CD8-positive, alpha-beta T cell (primary cell): ENCODE measurements at places on chromosomes 3 and 15.
A peak's percentile ranks its signal among the peaks of the same experiment; 100 is the strongest.

DNA sequence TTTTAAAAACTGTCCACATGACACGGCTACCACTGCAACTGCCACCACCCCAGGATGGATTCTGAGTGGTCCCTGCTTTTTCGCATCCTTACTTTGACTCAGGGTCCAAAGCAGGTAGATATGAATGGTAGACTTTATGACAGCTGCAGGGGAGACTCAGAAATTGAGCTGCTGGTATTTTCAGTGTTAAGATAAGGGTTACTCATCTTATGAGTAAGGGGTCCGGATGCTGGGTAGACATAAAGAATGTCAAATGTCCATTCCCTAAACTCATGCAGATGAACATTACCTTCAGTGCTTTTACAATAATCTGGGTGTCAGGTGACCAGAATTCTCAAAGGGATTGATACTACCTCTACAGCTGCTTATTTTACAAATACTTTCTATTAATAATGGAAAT, 25.9 kb upstream of the BBX start:
- no peak for DNase-seq

DNA sequence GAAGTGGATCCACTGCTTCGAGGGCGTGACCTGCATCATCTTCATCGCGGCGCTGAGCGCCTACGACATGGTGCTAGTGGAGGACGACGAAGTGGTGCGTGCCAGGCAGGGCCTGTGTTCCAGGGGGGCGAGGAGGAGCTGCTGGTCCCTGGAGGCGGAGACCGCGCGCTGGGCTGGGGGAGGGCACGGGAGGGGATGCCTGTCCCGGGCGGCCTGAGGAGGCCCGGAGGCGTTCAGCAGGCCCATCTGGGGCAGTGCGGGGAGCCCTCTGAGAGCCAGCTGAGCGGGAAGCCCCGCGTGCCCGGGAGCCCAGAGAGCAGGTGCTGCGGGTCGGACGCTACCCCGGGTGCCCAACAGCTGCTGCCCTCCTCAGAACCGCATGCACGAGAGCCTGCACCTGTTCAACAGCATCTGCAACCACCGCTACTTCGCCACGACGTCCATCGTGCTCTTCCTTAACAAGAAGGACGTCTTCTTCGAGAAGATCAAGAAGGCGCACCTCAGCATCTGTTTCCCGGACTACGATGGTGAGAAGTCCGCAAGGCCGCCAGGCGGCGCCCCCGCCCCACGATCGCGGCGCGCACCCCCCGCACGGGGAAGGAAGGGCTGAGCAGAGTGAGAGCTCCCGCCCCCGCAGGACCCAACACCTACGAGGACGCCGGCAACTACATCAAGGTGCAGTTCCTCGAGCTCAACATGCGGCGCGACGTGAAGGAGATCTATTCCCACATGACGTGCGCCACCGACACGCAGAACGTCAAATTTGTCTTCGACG, 2.9 kb downstream of the GNAT1 start:
- DNase-seq: peak; percentile 84

DNA sequence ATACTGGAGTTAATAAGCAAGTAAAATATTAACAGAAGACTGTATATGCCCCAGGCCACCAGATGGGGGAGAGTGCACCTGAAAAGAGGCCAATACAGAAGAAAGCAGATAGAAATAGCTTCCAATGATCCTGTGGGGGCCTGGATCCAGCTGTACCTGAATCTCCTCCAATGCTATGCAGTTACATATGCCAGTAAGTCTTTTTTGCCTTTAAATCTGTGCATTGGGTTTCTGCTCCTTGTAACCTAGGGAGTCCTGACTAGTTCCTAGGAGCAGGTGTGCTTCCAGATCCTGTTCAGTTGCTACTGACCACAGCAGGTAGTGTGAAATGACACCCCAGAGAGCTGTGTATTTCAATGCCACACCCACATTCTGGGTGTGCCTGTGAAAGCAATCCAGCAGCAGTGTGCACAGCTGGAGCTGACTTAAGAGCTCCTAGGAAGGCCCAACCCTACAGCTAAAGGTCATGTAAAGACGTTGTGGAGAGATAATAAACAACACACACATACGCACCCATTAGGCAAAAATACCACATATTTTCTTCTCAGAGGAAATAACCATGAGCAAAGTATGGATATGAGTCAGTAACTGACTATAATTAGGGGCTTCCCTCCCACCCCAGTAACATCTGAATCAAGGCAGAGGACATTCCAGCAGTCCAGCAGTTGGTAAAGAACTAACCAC, 62.2 kb upstream of the AKAP13 start:
- DNase-seq: peak; percentile 38

- DNase-seq: no peak
Measured at GRCh38 chr3:10244009-10244408, 4.2 kb upstream of the TATDN2 start.

DNA sequence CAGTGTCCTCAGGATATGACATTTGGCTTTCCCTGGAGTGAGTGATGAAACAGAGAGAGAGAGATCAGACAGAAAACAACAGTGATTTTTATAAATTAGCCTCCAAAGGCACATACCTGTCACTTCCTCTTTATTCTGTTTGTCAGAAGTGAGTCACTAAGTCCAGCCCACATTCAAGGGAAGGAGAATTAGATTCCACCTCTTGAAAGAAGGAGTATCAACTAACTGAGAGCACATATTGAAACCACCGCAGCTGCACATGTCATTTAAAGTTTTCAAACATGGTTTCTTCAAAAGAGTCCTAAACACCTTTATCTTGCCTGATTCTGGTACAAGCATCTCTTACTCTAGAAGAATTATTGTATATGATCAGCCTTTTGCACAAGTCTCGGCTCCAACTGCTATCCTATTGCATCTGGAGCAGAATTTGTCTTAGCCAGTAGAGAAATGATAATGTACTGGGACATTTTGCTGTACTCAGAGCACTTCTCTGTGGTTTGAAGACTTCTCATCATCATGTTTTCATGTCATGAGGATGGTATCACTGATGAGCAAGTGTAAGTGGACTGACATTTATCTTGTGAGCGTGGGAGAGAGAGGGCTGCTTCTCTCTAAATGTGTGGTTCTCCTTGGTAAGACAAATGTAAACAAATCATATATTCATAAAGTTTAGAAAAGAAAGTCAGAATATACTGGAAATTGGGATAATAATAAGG, 338.9 kb upstream of the CFAP20DC start:
- DNase-seq: no peak
